ENCODE measurements at places on chromosomes 16 and 17.

DNA sequence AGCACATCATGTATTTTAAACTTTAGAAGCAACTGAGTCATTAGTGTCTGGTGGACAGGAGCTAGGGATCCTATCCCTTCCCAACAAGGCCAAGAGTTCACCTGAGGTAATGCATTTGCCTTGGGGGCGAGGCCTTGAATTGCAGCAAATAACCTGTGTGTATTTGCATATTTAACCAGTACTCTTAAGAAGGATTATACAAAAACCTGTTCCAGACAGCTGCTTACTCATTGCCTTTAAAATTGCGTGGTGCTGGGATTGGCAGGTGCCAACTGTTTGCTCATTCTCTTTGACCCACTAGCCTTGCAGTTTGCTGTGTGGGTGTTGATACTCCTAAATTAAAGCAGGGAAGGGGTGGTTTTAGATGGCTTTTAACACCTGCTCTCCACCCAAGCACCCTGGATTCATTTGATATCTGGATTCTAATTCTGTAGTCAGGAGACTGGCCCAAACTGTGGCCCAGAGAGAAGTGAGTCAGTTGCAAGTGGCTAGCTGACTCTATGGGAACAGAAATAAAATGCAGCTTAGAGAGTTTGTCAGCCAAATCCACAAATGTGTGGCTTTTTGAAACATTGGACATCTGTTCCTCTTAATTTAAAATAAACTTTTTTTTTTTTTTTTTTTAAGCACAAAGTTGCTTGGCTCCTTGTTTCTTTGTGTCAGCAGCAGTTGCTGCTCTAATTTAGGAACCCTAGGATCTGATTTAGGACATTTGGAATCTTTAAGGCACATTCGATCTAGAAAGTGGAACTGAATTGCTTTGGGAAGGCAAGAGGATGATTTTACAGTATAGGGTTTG is 46.9 kb downstream of the TUBD1 start:
- DNase-seq: peak; percentile 81

DNA sequence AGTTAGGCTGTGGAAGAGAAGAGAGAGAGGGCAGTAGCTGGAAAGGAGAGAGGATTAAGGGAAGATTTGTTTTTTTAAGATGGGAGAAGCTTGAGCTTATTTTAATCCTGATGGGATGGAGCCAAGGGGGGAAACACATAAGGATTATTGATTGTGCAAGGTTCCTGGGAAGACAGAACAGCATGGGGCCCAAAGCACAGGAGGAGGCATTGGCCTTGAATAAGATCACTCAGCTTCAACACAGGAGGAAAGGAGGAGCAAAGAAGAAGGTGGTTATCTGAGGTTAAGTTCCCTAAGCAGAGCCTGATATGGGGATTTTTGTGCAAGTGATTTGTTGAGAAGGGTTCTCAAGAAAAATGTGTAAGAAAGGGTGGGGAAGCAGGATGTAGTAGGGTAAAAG is 169.8 kb downstream of the ABCC12 start:
- no peak for DNase-seq

DNA sequence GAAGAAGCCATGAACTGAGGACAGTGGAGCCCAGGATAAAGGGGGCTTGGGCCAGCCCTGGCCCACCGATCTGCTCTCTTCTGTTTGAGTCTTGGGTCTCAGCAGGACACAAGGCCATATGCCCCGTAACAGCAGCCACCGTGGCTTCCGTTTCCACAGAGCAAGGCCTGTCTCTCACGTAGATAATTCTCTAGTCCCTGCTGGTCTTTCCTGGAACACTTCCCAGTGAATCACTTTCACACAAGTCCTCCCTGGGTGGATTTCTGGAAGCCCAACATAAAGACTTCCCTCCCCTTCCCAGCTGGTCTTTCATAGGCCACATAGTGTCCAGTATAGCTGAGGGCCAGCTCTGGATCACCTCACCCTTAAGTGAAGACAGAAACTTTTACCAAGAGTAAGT is 19.9 kb upstream of the C16orf78 start:
- DNase-seq: no peak

GRCh38 chr16:83940630-83941378 is 12.2 kb upstream of the OSGIN1 start:
- DNase-seq: no peak

DNA sequence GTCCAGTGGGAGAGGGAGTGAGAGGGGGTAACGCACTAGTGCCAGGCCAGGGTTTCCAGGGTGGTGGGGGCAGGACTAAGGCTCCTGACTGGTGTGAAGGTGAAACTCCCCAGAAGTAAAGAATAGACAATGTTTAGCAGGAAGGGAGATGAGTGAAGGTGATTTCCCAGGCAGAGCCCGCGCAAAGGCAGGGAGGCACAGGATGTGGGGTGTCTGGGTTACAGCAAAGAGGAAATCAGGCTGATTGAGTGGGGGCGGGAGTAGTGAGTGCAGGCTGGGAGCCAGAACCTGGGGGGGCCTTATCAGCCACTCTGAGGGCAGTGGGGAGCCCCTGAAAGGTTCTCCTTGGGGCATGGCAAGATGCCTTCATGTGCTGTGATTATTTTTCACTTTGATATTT is 167.5 kb downstream of the UTP18 start:
- no peak for DNase-seq

- DNase-seq: no peak
Measured at GRCh38 chr17:76683011-76683755, 27.6 kb downstream of the MXRA7 start.

GRCh38 chr16:27598931-27599565 is 49.1 kb downstream of the KATNIP start:
- DNase-seq: no peak

GRCh38 chr17:77323413-77324171 is 182.8 kb downstream of the SEC14L1 start:
- DNase-seq: peak; percentile 77

GRCh38 chr16:66801320-66802105 is at the start of gene TERB1:
TERB1 (minus strand) TSS chr16:66801584; CDS start chr16:66796798, 4,786 bp downstream.
- DNase-seq: no peak

GRCh38 chr17:30832438-30833124 is 815 bp downstream of the ATAD5 start:
- no peak for DNase-seq

- no peak for DNase-seq
Measured at GRCh38 chr17:17725752-17726457, 44.6 kb downstream of the RAI1 start.

DNA sequence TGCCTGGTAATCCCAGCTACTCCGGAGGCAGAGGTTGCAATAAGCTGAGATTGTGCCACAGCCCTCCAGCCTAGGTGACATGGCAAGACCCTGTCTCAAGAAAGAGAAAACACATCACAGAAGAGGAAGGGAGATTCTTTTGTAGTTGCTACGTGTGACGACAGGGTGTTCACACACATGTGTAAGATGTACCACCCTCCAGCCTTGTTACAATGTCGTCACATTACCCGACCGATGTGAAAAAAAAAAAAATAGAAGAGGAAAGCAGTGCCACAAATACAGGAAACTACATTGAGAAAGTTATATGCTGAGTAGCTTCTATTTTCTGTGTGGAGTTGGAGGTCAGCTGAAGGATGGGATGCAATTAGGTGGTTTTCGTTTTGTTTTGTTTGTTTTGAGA is 56.0 kb downstream of the CLUH start:
- no peak for DNase-seq

DNA sequence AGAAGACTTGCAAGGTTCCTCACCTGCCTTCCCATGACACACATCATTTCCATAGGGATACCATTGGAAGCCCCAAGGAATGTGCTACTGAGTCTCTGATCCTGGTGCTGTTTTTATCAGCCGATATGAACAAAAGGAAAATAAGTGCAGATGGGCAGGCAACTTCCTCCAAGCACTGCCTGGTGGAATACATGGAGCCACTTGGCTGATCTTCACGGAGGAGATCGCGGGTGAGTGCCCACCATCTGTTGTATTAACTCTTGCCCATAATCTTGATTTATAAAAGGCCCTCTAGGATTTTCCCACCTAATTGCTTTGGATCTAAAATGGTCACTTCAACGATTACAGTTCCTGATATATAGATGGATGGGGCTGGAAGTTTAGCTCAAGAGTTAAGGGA is 24.7 kb upstream of the CDRT15 start:
- no peak for DNase-seq

DNA sequence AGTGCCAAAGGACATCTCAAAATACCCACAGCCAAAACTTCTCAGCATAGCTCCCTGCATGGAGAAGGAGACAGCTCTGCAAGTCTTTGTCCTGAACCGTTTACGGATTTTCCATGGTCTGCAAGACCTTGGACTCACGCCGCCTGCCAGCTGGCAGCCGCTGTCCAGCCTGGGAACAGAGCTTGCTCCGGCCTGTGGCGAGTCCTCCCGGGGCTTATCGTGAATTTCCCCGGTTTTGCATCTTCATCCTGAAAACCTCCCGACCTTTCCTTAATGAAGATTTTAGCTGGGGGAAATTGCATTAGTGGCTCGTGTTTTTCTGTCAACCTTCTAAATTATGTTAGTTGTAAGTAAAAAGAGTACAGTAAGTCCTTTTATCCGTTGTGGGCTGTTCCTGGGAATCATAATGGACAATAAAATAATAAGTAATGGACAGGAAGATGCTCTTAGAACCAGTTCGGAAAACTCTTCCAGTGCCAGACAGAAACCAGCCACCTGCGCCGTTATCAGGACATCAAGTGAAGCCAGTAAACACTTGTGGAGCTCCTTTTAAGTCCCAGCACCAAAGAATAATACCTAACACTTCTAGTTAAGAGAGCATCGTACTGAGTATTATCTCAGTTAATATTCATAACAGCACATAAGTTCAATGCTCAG is 112.4 kb upstream of the NOL11 start:
- DNase-seq: peak; percentile 71

DNA sequence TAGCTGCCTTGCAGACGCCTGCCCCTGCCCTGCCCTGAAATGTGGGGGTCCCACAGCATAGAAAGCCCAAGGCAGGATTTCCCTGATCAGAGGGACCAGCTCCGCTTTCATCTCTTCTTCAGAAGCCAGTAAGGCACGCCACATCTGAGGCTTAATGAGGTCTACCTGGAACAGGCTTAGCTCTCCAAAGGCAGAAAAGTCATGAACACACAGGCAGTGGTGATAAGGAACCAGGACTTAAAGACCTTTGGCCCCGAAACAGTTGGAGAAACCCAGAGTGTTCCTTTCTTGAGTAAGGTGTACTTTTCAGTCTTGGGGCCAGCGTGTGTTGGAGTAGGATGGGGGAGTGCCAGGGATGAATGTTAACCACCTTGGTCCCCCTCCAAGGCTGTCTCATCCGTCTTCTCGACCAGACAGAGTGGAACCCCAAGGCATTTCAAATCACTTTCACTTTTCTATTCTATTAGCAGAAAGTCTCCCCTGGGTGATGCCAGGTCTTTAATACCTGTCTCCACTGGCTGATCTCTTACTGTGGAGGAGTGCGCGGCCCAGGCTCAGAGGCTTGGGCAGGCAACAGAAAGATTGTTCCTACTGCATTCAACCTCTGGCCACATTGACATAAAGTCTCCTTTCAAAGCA is 43.9 kb downstream of the TMEM186 start:
- DNase-seq: no peak

DNA sequence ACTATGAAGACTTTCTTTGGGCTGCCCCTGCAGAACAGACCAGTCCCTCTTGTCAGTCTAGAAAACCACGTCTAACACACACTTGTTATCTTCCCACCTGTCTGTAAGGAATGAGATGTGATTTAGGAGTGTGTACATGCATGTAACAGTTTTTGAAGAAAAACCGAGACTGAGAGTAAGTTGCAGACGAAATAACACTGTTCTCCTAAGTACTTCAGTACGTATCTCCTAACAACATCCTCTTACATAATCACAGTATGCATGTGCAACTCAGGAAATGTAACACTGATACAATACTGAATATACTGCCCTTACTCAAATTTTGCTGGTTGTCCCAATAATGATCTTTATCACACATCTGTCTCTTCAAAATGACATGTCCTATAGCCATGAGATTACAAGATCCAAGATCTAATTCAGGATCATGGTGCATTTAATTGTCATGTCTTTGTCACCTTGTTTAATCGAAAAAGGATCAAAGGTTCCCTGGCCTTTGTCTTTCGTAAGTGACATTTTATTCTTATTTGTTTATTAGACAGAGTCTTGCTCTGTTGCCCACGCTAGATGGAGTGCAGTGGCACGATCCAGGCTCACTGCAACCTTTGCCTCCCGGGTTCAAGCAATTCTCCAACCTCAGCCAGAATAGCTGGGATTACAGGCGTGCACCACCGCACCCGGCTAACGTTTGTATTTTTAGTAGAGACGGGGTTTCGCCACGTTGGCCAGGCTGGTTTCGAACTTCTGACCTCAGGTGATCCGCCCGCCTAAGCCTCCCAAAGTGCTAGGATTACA is 25.6 kb downstream of the CREBBP start:
- DNase-seq: peak; percentile 53

DNA sequence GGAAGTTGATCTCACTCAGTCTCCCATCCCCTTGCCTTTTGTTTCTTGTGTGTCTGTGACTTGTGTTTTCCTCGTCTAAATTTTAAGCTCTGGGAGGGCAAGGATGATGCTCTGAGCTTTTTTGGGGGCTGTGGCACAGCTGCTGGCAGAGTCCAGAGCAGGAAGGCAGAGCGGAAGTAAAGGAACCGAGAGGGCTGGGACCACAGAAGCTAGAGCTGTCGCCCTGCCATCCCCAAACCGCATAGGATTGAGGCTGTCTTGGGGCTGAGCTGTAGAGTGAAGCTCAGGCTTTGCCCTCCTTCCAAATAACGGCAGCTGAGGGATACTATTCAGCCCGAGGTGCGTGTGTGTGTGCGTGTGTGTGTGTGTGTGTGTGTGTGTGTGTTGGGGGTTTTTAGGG is 3.8 kb upstream of the DNAH2 start:
- DNase-seq: no peak

DNA sequence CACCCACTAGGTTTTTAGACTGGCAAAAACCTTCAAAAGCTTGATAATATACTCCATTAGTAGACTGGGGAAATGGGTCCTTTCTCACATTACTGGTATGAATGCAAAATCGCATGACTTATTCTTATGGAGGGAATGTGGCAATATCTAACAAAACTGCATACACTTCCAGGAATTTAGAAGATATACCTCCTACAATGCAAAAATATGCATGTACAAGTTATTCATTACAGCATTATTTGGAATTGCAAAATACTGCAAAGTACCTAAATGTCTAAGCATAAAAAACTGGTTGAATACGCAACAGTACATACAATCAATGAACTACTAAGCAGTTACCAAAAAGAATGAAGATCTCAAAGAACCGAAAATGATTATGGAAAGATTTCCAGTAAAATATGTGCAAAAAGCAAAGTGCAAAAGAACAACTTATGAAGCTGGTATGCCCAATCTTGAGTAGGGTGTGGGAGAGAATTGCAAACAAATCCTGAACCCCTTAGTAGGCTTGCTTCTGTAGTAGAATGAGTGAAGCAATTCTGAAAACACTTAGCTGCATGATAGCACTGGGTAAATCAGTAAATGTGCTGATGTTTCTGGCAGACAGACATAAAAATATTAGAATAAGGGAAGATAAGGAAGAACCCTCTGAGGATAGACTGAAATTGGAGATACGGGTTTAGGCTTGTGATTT is 180.1 kb downstream of the PARN start:
- DNase-seq: peak; percentile 89

DNA sequence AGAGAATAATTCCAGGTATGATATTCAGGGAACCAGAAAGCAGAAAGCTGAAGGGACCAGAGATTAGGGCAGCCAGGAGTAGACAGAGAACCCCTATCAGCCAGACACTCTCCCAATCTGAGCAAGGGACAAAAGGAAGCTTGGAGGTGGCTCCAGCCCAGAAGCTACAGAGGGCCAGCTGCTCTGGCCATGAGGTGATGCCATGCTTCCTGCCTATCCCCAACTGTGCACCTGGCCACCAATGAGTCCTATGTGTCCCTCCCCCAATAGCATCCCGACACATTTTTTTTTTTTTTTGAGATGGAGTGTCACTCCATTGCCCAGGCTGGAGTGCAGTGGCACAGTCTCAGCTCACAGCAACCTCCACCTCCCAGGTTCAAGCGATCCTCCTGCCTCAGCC is 30.0 kb downstream of the NSMCE1 start:
- DNase-seq: no peak

GRCh38 chr16:71929048-71929447 is 33.7 kb downstream of the IST1 start:
- peak; percentile 67 for DNase-seq

Data from fibroblast of pulmonary artery (primary cell).